ENCODE measurements at places on chromosomes 2 and 18.

GRCh38 chr2:24457696-24458386 is 33.2 kb upstream of the NCOA1 start:
- no peak for DNase-seq

GRCh38 chr18:36829362-36830157 is 633 bp downstream of the KIAA1328 start:
- no peak for DNase-seq

DNA sequence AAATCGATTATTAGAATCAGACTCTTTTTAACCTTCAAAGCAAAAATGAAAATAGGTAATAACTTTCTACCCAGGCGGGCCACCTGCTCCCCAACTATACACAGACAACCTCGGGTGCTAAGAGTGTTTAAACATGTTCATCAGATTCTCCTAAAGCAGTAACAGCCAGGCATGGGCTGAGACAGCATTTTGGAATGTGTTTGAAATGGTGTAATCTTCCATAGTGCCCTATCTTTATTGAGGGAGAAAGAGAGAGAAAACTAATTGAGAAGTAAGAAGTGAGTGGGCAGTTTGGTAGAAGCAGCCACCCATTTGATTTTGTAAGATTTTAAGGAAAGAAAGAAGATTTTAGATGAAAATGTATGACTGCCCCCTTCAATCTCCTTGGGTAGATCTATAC is 196.1 kb upstream of the CTAGE1 start:
- DNase-seq = no peak

DNA sequence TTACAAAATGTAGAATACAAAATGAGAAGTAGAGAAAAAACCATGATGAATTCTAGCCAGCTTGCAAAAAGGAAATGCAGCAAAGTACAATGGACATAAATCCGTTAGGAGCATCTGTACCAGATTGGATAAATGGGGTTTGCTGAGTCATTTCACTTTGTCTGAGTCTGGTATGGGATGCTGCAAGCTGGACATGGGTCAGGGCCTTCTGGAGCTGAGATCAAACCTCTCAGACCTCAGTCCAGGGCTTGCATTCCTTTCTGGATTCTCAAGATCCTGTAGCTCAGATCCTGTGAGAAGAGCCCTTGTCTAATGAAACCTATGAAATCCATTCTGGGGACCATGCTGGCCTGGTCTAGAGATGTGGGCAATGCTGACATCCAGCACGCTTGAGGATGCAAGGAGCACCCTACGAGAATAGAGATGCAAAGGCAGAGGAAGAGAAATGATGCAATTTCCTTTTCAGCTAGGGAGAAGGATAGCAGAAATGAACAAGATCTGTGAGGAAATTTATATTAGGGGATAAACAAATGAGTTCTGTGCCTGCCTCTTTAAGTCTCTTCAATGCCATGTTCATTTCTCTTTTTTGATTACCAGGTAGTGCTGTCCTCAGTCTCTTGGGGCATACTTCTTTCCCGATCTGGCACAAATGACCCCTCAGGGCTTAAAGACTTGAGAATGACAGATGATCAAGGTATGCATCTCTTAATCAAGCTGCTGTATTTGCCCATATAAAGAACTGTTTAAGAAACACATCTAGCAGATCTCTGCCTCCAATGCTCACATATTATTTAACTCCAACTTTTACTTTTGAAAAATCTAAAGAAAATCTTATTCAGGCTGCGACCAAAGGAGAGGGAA is 230.4 kb downstream of the MEIS1 start:
- no peak for DNase-seq

All from stimulated activated CD4-positive, alpha-beta T cell treated with anti-CD3 and anti-CD28 coated beads, Interleukin-4, amount 100 ng/mL, for 48 hours (primary cell).